ENCODE measurements at places on chromosomes 2 and 18.

DNA sequence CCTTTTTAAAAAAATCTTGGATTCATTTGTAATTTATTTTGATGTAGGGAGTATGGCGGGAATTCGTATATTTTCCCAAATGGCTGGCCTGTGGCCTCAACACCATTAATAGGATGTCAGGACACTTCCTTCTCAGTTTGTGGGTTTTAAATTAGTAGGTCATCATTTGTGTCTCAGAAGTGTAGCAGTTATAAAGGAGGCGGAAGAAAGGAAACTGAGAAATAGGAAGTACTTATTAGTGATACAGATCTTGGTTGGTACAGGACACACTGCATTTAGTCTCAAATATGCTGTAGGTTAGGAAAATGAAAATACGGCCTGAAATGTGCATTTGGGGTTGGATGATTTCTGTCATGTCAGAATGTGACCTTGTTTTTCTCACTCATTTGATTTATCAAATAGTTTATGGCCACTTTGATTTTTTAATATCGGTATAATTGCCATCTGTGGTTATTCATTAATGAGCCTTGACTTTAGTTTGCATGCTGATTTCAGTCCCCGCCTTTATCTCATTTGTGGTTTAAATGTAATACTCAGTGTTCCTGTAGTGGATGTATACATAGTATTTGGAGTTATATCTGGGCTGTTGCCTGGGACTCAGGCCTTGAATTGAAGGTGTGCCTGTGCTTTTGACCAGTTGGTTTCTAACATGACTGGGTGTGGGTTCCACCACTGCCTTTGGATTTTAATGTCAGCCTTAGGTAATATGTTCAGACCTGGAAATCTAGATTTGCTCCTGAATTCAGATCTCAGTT, 31.4 kb downstream of the ZCCHC2 start:
- no peak for DNase-seq

- DNase-seq: no peak
Measured at GRCh38 chr18:72419914-72420313, 124.2 kb downstream of the CBLN2 start.

GRCh38 chr2:66822186-66822585, 387.3 kb downstream of the MEIS1 start:
- no peak for DNase-seq

DNA sequence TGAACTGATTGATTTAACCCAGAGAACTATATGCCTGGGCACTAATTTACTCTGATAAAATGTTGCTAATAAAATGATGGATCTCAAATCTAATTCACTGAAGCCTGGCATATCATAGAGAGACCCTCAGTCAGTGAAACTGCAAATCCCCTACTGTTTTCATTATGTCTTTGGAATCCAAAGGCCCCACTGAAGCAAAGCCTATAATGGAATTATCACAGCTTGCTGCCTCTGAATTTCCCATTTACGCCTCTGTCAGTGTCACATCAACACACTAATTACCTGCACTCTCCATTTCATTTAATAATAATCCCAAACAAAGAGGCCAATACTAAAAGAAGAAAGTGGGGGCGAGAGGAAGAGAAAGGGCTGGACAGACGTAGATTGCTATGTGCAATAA, 470.9 kb downstream of the MBD2 start:
- no peak for DNase-seq

- DNase-seq: no peak
Measured at GRCh38 chr2:63993871-63994270, 25.4 kb downstream of the VPS54 start.

- no peak for DNase-seq
Measured at GRCh38 chr2:120539937-120540718, 194.2 kb downstream of the INHBB start.

DNA sequence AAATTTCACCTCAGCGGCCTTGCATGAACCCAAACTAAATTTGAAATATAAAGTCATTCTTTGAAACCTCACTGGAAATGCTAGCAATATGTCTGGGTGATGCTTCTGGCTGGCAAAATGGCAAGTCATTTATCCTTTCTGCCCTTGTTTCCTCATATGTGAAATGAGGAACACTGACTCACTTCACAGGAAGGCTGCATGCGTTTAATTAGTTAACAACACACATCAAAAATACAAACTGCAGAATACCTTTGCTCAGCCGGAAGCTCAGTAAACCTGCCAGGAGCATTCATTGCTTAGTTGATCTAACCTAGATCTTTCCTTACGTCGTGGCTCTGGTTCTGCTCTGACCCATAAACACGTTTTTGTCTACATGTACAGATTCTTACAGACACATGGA, 214.2 kb upstream of the ACVR2A start:
- no peak for DNase-seq

DNA sequence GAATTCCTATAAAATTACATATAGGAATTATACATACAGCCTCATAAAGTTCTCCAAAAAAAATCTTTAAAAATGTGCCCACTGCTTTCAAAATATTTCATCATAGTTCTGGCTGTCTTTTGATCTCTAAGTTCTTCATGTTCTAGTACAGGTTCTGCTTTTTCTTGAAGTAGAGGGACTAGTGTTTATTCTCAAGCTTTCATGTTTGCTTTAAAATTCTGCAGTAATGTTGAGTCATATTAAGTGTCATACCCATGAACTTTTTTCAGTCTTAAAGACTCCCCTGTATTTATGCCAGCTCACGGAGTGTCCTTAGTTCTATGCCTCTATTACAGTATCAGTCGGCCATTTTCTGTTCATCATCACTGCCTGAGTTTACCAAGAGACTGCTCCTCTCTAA, 54.8 kb upstream of the CCDC141 start:
- DNase-seq: no peak

GRCh38 chr18:62341473-62341872, 16.4 kb downstream of the TNFRSF11A start:
- no peak for DNase-seq

- DNase-seq: no peak
Measured at GRCh38 chr18:75335511-75335910, 92.0 kb downstream of the SMIM21 start.

DNA sequence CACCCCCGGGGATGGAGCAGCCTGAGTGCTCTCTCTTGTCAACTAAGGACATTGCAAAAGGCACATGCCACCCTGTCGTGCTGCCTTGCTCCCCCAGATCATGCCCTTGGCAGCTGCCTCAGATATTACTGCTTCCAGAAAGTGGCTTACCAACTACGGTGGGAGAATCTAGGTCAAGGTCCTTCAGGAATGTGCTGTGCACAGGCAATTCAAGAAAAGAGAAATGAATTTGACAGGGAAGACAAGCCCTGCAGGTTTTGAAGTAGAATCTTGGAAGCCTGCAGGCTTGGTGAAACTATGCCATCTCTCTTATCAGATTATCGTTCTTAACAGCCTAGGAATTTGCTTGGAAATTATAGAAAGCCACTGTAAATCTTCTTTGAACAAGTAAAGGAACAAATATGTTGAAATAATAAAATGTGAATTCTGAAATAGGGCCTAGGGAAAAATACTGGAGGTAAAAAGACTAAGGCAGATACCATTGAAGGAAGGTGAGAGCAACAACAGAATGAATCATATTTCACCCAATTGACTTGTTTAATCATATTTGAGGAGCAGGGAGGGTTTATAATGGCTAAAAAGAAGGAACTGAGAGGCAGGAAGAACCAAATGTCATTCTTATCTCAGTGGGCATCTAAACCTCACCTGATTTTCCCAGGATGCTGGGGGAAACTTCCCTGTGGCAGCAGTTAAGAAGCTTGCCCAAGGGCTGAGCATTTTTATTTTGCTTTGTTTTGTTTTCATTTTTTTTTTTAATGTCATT, 94.0 kb upstream of the GLS start:
- no peak for DNase-seq

GRCh38 chr2:176817061-176817565, 395.5 kb upstream of the HNRNPA3 start:
- peak; percentile 73 for DNase-seq

- DNase-seq: no peak
Measured at GRCh38 chr2:203347375-203347774, 19.2 kb downstream of the ABI2 start.

GRCh38 chr18:65938592-65939372, 188.0 kb downstream of the CDH7 start:
- no peak for DNase-seq

GRCh38 chr2:231672617-231673347, 35.5 kb upstream of the PTMA start:
- DNase-seq: no peak

GRCh38 chr2:80413136-80413535, 108.6 kb upstream of the LRRTM1 start:
- DNase-seq: no peak

GRCh38 chr2:24317491-24317920, 42.8 kb downstream of the ITSN2 start:
- DNase-seq: no peak

- no peak for DNase-seq
Measured at GRCh38 chr18:21167641-21168377, 56.2 kb upstream of the ROCK1 start.

DNA sequence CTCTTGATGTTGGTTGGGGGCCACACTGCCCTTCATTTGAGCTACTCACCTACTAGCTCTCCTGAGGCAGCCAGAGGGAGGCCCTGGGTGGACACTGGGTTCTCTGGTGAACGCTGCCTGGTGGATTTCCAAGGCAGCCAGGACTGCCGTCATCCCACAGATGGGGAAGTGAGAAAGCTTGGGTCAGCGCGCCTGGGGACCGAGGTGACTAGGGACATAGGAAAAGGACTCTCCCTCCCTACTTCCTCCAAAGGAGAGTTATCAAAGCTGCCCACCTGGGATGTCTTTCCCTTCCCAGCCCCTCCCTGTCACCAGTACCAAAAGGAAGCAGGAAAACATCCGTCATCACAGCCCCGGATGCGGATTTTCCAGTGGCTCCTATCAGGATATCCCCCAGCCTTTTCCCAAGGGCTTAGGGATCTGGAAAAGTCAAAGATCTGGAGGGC, 3.8 kb upstream of the SEMA4C start:
- DNase-seq: no peak

DNA sequence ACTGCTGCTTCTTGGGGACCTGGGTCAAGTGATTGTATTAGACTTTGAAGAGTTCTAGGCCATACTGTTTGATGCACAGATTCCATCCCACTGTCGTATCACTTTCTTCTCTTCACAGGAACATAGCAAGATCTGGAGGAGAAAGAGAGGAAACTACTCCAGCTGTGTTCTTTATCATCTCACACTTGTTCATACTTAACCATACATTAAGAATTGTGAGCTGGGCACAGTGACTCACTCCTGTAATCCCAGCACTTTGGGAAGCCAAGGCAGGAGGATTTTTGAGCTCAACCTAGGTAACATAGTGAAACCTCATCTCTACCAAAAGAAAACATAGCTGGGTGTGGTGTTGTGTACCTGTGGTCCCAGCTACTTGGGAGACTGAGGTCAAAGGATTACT, 111.7 kb downstream of the PARD3B start:
- no peak for DNase-seq

DNA sequence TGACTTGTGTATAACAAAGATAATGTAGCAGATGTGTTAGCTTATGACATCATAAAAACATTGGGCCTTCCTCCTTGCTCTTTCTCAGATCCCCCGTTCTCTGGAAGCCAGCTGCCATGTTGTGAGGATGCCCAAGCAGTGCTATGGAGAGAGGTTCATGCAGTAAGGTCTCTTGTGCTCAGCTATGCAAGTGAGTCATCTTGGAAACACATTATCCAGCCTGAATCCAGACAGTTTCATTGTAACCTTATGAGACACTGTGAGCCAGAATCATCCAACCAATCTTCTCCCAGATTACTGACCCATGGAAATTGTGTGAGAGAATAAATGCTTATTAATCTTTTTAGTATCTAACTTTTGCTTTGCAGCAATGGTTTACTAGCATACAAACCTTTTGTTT, 60.8 kb downstream of the ST6GAL2 start:
- no peak for DNase-seq

GRCh38 chr18:37460604-37461003, 105.0 kb downstream of the CELF4 start:
- DNase-seq: no peak

DNA sequence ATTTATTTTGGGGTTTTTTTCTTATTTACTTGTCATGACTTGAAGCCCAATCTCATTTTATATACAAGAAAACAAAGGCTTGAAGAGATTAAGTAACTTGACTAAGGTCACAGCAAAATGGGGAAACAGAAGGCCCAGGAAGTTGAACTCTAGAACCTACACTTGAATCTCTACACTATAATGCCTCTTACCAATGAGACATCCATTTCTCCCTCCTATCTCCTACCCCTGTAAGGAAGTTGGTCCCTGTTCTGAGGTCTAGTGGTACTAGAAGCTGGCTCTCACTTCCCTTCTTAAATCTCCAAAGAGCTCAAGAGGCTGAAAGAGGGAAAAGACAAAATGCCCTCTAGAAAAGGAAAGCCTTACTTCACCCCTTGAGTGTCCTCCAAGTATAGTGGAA, 25.5 kb upstream of the IHH start:
- no peak for DNase-seq

DNA sequence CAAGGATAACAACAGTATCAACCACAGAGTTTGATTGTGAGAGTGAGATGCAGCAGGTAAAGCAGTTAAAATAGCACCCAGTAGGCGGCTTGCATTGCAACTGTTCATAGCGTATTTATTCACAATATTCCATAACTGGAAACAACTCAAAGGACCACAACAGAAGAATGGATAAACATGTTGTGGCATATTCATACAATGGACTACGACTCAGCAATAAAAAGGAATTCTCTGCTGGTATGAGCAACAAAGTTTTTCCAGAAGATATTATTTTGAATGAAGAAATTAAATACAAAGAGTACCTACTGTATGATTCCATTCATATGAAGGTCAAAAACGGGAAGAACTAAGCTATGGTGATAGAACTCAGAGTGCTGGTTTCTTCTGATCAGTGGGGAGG, 25.2 kb downstream of the GPATCH11 start:
- DNase-seq: no peak

DNA sequence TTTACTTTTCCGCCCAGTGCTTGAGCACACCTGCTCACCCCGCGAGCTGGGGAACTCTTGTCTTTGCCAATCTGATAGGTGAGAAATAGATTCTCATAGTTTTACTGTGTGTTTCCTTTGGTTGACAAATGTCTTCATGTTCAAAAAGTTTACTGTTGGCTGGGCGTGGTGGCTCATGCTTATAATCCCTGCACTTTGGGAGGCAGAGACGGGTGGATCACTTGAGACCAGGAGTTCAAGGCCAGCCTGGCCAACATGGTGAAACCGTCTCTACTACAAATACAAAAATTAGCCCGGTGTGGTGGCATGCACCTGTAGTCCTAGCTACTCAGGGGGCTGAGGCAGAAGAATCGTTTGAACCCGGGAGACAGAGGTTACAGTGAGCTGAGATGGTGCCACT, 10.3 kb downstream of the ODC1 start:
- DNase-seq: no peak

- DNase-seq: no peak
Measured at GRCh38 chr2:141947396-141948114, 183.3 kb downstream of the LRP1B start.

GRCh38 chr2:176380341-176380740, 111.1 kb downstream of the MTX2 start:
- no peak for DNase-seq

- DNase-seq: no peak
Measured at GRCh38 chr2:939936-940601, 10.6 kb upstream of the SNTG2 start.

GRCh38 chr2:16088802-16089112, 148.4 kb downstream of the MYCN start:
- no peak for DNase-seq

GRCh38 chr2:120631236-120631635, 104.4 kb upstream of the GLI2 start:
- DNase-seq: no peak

Measured in head of caudate nucleus (tissue), 42 donors.